ENCODE measurements at places on chromosomes 11 and 22.
A peak's percentile ranks its signal among the peaks of the same experiment; 100 is the strongest.

- DNase-seq: no peak
Observed at GRCh38 chr11:114243461-114244372, 52.5 kb upstream of the NNMT start.

- no peak for DNase-seq
Observed at GRCh38 chr11:63766531-63767235, 1.9 kb downstream of the ZFTA start.

DNA sequence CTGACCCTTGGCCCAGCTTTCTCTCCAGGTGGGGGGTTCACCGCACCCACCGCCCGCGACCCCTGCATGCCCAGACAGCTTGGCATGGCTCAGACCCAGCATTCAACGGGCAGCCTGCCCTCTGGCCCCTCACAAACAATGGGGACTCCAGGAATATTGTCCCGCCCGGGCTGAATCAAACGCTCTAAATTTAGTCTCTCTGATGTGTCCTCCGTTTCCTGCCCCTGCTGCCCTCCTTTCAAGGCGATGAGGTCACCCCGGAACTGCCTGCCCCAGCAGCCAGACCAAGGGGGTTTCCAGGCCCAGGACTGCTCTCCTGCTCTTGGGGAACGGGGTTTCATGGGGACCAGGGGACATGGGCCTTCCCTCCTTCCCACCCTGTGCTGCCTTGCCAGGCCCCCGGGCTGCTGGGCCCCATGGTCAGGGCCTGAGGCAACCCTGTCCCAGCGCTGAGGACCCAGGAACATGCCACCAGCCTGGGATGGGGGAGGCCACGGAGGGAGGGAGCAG, 10.1 kb upstream of the PDGFB start:
- peak; percentile 92 for DNase-seq

GRCh38 chr11:131463649-131464425, 93.4 kb downstream of the NTM start:
- no peak for DNase-seq

GRCh38 chr22:39068033-39068785, 8.9 kb upstream of the APOBEC3G start:
- DNase-seq: no peak

DNA sequence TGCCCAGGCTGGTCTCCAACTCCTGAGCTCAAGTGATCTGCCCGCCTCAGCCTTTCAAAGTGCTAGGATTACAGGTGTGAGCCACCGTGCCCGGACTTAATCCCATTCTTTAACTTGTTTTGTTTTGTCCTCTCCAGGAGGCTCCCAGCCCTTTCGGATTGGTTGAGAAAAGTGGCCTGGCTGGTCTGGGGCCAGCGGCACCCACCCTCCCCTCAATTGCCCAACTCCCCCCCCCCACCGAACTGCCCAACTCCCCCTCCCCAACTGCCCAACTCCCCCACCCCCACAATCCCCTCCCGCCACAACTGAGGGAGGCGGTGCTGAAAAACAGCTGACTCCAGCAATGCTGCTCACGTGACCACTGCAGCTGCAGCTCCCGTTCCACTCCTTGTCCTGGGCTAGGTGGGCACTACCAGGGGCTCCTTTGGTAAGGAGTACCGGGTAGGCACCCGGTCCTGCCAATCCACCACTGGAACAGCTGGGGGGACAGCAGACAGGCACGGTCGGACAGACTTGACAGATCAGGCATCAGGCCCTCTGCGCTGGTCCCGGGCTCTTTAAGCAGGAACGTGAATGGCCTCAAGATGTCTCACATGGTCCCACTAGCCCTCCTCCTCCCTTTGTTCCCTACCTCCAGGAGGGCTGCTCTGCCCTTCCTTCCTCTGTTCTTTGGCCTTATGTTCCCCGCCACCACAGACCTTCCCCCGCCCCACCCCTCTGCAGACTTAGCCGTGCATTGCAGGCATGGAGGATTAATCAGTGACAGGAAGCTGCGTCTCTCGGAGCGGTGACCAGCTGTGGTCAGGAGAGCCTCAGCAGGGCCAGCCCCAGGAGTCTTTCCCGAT, at the start of gene TCN2:
TCN2 (plus strand) TSS at position 720 of the 845 bp plus-strand sequence. CDS start 158 bp downstream, outside the sequence.
- DNase-seq: peak; percentile 75

GRCh38 chr11:133934599-133935550, 21.9 kb downstream of the IGSF9B start:
- no peak for DNase-seq

GRCh38 chr22:20567371-20567847, 60.0 kb downstream of the MED15 start:
- DNase-seq: no peak

Data from GM13976 (cell line).